ENCODE measurements at places on chromosomes 2 and 18.

DNA sequence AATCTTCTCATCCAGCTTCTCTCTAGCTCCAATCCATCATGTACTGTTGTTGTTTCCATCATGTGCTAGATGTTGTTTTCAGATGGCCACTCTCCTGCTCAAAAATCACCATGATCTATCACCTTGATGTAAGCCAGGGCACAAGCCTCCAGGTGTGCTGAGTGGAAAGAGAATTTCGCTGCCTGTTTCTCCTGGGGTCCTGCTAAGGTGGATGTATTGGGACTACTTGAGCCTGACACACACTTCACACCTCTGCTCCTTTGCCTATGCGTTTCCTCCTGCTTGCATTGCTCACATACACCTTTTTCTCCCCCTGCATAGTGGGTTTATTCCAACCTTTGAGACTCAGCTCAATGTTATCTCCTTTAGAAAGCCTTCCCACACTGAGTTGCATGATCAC, 287.6 kb downstream of the CYRIA start:
- no peak for DNase-seq

DNA sequence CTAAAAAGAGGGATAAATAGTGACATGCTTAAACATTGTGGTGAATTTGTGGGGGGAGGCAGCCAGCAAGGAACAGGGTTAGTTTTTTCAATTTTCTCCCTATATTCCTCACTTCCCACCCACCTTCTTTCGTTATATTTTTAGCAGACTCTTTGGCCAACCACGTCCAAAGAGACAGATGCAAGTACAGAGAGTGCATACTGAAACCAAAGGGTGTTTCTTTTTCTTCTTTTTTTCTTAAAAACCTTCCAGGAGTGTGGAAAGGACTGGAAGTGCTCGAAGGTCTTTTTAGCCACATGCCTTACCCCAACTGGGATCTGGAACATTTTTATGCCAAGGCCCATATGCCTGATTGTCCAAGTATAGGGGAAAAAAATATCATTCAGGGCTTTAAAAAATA, 59.0 kb downstream of the TNP1 start:
- DNase-seq: no peak

DNA sequence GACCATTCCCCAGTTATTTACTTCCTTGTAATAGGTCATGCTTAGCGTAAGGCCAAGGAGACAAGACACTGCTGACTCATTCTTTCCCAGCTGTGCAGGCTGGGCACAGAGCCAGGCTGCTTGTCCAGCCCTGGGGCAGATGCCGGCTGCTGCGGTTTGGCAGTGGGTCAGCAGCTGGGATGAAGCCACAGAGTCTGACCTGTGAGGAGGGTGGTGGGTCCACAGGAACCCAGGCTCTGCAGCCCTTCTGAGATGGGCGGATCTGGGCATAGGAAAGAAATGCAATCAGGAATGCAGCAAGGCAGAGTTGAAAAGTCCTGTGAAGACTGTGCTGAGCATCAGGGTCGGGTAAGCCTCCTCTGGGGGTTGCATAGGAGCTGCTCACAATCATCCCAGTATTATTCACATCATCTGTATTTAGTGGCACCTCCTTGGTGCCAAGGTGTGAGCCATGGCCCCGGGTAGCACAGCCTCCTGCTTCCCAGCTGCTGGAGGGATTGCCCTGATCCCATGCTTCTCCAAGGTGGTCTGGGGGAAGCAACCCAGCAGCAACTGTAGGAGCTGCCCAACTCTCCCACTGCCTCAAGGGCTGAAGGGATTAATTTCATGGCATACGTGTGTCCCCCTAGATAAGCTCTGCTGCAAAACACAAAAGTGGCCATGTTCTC, 139.0 kb downstream of the DDX1 start:
- DNase-seq: no peak

DNA sequence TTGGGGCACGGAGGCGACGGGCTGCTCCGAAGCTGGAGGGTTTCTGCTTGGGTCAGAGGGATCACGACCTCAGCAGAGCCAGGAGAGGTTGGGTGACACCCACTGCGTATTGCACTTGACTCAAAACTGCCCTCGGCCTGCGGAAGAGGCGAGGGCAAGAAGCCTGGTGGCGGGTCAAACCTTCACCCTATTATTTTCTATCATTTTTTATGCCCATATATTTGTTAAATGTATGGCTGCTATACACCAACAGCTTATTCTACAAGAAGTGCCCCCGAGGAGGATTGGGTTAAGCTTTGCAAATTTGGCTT, 12.6 kb upstream of the SATB2 start:
- DNase-seq: no peak

GRCh38 chr2:113876503-113877387, 13.1 kb upstream of the ACTR3 start:
- peak; percentile 80 for DNase-seq

- no peak for DNase-seq
These were observed 6.2 kb upstream of the DNAJB2 start for GRCh38 chr2:219272995-219273394.
